ENCODE measurements at places on chromosomes 4 and X.

DNA sequence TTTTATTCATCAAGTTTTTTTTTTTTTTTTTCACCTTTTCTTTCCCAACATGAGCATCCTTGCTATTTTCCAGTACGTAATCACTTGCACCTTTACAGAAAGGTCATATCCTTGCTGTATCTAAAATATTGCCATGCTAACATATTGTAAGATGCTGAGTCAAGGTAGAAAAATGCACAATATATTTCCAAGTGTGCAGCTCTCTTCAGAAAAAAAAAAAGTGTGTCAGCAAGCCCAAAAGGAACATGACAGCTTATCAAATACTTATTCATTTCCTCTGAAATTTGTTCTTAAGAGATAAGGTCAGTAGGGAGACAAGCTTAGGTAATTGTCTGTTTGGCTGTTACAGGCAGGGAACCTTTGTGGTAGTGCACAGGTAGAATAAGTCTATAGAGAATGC lies 27.0 kb downstream of the SH2D1A start:
- no peak for DNase-seq

- DNase-seq: no peak
These were observed 33.0 kb downstream of the SMARCA1 start for GRCh38 chrX:129490330-129490729.

- DNase-seq: no peak
These were observed 477.6 kb upstream of the GRID2 start for GRCh38 chr4:91826186-91826585.

- peak; percentile 28 for DNase-seq
These were observed 12.0 kb downstream of the EREG start for GRCh38 chr4:74376888-74377483.

GRCh38 chrX:40248822-40249221 lies 151.1 kb upstream of the BCOR start:
- DNase-seq: no peak

DNA sequence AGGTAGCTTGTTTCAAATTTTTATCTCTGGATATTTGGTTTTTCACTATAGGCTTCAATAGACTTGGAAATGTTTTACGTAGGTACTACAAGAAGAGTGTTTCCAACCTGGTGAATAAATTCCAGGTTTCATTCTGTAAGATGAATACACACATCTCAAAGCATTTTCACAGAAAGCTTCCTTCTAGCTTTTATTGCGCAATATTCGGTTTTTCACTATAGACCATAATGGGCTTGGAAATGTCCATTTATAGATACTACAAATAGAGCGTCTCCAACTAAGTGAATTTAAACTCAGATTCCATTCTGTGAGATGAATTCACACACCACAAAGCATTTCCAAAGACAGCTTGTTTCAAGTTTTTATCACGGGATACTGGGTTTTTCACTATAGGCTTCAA lies 857.7 kb upstream of the HS3ST1 start:
- DNase-seq: no peak

DNA sequence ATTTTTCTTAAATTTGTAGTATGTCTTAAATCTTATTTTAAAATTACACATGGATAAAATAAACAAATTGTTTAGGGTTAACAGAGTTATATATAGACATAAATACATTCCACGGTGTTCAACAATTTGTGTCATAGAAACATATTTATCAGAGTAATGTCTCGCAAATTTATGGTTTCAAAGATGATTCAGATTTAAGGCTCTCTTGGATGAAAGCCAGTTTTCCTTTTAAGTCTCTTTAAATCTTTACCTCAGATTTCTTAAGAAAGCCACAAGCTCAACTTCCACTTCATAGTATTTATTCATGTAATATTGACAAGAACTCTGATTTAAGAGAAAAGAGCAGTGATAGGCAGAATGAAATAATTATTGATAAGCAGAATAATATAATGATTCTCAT lies 1254.8 kb upstream of the ADGRL3 start:
- DNase-seq: no peak

- DNase-seq: no peak
These were observed 26.3 kb upstream of the ZMAT1 start for GRCh38 chrX:101958139-101958538.

DNA sequence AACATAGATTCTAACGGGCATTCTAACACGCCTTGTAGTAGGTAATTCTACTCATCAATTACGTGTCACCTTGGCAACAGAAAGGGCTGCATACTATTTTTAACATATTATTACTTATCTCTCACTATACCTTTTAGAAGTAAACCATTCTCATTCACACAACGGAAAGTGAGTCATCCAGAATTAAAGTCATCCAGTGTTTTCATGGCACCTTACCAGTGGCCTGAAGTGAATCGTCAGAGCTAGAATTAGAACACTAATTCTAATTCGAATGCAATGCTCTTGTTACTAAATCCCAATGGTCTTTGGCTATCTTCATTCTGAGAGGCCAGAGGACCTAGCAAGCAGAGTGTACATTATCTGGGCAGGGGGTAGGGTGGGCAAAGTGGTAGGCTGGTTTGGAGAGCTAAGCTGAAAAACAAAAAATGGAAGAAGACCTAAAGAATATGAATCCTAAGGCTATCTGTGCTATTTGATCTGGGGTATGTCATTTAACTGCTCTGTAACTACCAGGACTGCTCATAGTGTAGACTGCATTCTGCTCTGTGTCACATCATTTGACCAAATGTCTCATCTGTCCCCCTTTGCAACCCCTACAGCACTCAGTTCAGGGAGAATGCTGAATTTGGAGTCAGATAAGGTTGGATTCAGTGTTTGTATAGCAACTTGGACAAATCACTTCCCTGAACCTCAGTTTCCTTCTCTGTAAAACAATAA lies 96.5 kb downstream of the HDAC8 start:
- DNase-seq: no peak

GRCh38 chr4:141275834-141276233 lies 55.1 kb downstream of the ZNF330 start:
- no peak for DNase-seq

DNA sequence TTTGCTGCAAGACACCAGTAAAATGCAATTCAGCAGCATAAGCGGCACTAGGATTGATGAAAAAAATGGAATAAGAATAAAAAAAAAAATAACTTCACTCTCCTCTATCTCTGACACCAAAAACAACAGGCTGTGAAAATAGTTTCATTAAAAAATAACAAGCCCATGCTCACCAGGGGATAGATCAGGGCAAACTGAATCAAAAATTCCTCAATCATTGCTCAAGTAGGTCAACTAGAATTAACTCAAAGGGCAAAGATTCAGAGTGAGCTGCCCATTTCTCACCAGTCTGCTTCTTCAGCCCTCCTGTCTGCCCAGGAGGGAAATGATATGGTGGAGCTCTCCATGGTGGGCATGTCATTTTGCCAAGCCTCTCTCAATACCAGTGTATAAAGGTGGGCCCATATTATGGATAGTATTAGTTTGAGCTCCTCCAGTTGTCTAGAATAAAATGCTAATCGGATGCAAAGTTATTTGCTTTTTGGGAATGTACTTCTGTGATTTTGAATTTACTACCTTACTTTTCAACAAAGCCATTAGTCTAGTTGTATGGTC lies 153.9 kb downstream of the UNC5C start:
- no peak for DNase-seq

GRCh38 chr4:81260443-81261101 lies 45.5 kb upstream of the PRKG2 start:
- DNase-seq: no peak

- DNase-seq: no peak
These were observed 540.9 kb downstream of the TRIML1 start for GRCh38 chr4:188680004-188680666.

DNA sequence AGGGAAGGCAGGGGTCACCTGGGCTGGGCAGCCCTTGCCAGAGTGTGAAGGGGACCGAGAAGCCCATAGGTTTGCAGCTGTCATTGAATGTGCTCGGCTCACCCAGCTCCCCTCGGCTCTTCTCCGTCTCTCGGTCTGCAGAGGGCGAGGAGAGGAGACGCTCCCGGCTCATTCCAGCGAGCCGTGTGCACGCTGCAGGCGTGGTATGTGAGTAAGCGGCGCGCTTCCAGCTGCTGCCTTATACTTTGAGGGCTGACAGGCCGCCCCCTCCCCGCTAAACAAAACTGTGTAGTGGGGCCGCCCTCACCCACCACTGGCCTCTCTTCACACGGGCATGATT lies 23.0 kb upstream of the BCORL1 start:
- no peak for DNase-seq

- DNase-seq: no peak
These were observed 1.1 kb upstream of the TLR3 start for GRCh38 chr4:186067757-186068385.

- no peak for DNase-seq
These were observed 191.7 kb upstream of the GK2 start for GRCh38 chr4:79599691-79600090.

DNA sequence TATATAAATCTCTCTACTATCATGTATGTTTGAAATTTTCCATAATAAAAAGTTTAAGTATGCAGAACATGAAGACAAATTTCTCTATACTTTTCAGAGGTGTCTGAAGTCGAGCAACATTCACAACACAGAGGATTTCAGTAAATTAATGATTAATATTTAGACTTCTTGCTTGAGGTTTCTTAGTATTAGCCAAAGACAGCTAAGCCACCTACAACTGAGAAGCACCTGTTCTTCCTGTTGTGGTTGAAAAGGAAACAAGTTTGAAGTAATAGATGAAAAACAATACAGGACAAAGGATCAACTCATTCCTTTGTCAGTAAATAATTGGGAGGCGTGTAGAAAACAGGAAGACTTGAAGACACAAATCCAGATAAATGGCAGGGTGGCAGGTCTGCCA lies 21.1 kb downstream of the SCML1 start:
- peak; percentile 9 for DNase-seq

- DNase-seq: no peak
These were observed 94.9 kb upstream of the PLAC1 start for GRCh38 chrX:134752981-134753717.

GRCh38 chr4:88779431-88779830 lies 81.8 kb upstream of the NAP1L5 start:
- no peak for DNase-seq

DNA sequence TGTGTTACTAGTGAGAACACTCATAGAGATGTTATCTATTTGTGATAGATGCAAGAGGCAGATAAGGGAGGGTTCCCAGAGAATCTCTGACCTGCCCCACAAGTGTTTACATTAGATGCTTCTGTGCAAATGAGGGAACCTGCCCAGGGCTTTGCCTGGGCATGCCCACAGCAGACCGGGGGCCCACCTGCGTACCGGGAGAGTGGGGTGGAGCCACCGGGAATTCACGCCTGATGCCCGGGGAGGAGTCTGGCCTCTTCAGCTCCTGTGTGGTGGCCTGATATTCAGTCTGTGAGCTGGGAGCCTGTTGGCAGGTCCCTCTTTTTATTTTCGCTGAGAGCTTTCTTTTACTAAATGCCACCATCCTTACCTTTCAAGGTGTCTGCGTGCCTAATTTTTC lies 155.7 kb downstream of the SNCA start:
- no peak for DNase-seq

- no peak for DNase-seq
These were observed 29.5 kb downstream of the DMP1 start for GRCh38 chr4:87679449-87680169.

DNA sequence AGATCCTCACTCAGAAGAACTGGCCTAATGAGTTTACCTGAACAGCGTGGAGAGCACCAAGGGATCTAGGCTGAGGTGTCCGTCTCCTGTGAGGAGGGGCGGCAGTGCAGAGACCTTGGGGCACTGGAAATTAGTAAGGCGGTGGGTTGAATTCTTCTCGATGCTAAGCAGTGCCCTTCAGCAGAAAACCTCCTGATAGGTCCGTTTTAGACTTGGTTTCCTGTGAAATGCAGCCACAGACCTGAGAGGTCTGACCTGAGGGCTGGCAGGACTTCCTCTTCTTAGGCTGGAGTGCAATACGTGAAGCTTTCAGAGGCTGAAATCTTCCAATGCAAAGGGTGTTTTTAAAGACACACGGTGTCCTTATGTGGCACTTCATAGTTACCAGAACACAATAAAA lies at the start of gene CLNK:
Gene CLNK (minus strand): TSS at position 138 of the 400 bp plus-strand sequence. CDS start 16,899 bp downstream, outside the sequence.
- DNase-seq: no peak

- DNase-seq: no peak
These were observed 183.5 kb upstream of the GPC4 start for GRCh38 chrX:133598601-133599335.

DNA sequence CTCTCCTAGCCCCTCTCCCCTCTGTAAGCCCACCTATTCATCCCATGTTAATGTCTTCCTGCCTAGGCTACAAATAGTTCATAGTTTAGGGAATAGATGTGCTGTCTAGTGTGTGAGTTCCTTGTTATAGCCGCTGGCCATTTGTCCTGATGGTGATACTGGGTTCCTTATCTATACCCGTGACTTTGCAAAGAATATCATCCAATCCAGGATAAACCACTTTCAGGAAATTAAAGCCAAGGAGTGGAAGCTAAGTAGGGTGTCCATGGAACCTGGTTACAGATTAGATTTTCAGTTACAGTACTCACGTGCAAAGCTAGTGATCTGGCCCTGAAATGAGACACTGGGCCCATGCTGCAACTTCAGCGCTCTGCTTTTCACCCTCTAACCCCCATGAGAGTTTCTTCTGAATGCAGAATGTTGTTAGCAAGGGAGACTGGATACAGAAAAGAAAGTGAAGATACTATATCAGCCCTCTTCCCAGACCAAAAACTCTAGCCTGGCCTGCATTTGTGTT lies 111.4 kb downstream of the TMEM164 start:
- no peak for DNase-seq

- DNase-seq: no peak
These were observed 138.0 kb upstream of the SMIM31 start for GRCh38 chr4:164615964-164616363.

GRCh38 chrX:41512394-41512793 lies 65.3 kb downstream of the NYX start:
- DNase-seq: peak; percentile 8

DNA sequence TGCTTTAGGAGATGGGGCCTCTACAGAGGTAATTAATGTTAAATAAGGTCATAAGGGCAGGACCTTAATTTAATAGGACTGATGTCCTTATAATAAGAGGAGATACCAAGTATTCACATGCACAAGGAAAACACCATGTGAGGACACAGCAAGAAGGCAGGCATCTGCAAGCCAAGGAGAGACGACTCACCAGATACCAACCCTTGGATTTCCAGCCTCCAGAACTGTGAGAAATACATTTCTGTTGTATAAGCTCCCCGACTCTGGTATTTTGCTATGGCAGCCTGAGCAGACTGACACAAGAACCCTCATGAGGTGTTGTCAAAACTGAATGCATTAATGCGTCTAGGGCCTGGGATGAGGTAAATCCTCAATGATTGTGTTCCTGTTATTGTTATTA lies 56.2 kb upstream of the MAPK10 start:
- DNase-seq: no peak

DNA sequence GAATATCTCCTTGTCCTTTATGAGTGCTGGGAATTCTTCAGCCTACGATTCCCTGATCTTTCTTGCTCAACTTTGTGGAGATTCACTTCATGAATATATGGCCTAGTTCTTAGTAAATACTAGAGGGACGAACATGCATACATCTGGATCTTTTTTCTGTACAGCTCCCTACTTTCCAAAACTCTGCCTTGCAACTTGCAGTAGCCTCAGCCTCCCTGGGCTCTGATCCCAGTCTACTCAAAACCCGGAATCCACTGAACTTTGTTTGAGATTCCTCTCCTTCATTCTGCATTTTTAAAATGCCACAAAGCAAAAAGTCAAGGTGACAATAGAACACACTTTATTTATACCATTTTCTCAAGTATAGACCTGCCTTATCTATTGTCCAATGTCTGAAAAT lies 50.0 kb upstream of the PCDH7 start:
- no peak for DNase-seq

Data from GM18507 (cell line).